ENCODE measurements at places on chromosomes 6 and 20.

- no peak for DNase-seq
Observed at GRCh38 chr6:158843751-158844683, 24.8 kb upstream of the EZR start.

DNA sequence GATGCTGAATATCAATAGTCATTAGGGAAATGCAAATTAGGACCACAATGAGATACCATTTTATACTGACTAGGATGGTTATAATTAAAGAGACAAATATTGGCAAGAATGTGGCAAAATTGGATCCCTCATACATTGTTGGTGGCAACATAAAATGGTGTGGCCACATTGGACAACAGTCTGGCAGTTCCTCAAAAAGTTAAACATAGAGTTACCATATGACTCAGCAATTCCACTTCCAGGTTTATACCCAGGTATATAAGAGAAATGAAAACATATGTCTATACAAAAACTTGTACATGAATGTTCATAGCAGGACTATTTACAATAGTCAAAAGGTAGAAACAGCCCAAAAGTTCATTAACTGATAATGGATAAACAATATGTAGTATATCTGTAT is 2.0 kb upstream of the CRIP3 start:
- DNase-seq: no peak

- no peak for DNase-seq
Observed at GRCh38 chr6:159727717-159728445, 575 bp downstream of the WTAP start.

DNA sequence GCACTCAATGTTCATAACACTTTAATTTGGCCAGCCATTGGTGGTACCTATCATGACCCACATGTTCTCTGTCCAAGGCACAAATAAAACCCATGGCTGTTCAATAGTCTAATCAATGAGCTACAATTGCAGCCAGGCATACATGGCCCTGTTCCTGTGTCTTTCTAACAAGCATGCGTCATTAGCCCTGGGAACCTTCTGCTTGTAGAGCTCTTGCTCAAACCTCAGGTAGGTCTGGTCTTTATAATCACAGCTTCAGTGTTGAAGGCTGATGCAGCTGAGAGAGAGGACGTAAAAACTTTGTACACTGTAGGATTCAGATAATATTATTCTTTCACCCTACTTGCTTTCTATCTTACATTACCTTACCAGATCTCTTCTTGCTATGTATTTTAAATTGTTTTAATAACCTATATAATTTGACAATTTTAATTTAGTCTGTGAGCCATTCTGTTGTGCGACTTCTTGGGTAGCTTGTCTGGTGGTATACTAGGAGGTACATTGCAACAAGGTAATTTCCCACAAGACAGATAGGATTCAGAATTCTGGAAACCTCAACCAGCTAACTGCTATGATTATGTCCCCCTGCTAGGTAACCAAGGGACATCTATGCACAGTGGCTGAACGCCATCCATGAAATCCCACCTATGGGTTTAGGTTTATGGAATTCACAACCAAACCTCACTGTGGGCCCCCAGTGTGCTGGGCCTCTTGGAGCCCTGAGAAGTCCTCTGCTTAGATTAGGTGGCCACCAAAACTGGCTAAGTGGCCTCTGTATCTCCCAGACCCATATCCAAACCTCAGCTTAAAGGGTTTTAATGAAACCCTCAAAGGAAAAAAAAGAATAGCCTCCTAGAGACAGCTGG is 55.4 kb upstream of the RIPOR2 start:
- DNase-seq: no peak
